ENCODE measurements at places on chromosomes 13 and 19.

- DNase-seq: no peak
Observed at GRCh38 chr13:99862244-99862643, 109.3 kb downstream of the ZIC5 start.

- DNase-seq: no peak
Observed at GRCh38 chr19:48676487-48676886, 3.7 kb upstream of the NTN5 start.

DNA sequence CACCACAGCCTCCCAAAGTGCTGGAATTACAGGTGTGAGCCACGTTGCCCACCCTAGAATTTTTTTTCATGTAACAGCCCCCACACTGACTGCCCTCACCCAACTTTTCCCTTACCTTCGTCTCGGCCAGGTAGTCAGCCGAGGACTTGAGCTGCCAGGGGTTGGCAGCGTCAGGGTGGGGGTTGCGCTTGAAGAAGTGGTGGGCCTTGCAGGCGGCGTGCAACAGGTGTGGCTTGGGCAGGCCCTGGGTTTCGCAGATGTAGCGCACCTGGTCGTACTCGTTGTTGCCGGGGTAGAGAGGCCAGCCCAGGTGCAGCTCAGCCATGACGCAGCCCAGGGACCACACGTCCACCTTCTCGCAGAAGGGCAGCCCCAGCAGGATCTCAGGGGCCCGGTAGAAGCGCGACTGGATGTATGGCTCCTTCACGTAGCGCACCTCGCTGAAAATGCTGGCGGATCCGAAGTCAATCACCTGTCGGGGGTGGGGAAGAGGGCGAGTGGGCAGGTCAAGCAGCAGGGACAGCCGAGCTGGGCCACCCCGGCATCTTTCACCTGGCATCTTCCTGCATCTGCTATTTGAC is 6.2 kb downstream of the HIPK4 start:
- no peak for DNase-seq

- no peak for DNase-seq
Observed at GRCh38 chr19:7959211-7959610, 15.7 kb upstream of the TIMM44 start.

DNA sequence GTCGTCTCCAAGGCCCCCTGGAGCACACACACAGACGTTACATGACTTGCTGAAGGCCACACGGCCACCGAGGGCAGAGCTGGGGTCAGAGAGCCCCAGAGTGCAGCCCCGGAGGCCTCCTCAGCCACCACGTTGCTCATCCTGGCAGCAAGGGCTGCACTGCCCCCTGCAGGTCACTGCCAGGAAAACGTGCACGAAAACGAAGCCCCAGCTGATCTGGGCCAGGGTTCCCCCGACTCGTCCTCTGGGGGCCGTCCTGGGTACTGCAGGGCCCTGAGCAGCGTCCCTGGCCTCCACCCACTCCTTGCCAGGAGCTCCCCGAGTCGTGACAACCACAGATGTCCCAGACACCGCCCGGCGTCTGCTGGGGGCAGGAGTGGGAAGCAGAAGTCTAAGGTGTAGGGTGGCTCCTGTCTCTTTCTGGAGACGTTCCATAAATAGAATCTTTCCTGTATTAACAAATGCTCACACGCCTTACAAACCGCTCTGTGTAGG is 3.4 kb downstream of the TPGS1 start:
- peak; percentile 83 for DNase-seq

DNA sequence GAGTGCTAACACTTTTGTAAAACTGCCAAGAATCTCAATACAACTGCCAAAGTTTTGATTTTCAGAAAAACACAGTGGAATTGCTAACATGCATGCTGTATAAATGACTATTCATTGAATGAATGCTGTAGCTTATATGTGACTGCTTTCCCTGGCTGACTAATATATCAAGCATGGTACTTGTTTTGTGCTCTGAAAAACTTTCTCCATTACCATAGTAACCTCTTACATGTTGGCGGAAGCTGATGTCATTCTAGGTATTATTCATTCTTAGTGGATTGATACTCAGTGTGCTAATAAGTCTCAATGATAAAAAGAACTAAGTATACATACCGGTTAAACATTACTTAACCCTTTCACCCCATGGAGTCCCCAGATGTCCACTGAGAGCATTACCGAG is 166.1 kb upstream of the MYO16 start:
- no peak for DNase-seq

DNA sequence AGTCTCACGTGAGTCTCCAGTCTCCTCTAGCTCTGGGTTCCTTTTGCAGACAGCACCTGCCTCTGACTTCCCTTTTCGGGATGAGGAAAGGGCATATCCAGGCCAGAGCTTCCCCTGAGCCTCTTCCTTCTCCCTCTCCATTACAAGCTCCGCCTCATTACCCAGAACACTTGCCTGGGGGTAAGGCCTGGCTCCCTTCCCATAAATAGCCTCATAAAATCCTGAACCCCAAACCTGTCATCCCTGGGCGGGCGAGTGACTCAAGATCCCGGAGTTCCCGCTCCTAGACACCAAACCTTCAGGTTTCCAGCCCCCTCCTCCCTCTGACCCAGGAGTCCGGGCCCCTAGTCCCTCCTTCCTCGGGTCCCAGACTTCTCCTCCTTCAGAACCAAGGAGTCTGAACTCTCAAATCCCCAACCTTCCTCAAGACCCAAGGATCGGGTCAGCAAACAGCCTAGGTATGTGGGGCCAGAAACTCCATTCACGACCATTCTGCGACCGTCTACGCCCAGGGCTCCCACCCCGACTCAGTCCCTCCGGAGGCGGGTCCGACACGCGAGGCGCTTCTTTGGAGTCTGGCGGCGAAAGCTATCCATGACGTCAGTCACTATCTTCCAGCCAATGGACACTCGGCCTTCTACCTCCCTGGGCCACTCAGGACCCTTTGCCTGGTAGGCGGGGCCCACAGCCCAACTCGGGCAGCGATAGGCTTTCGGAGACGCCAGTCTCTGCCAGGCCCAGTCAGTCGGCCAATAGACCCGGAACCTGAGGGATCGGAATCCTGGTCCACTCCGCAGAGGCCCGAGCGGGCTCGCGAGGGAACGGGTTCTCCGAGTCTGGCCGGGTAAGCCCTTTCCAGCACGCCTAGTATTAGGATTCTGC is 6.5 kb upstream of the CNFN start:
- peak; percentile 96 for DNase-seq

GRCh38 chr13:94198681-94199080 is 280.8 kb downstream of the DCT start:
- no peak for DNase-seq

GRCh38 chr19:45254044-45254531 is 3.0 kb downstream of the MARK4 start:
- no peak for DNase-seq

- no peak for DNase-seq
Observed at GRCh38 chr19:41166944-41167804, 25.8 kb upstream of the CYP2S1 start.

DNA sequence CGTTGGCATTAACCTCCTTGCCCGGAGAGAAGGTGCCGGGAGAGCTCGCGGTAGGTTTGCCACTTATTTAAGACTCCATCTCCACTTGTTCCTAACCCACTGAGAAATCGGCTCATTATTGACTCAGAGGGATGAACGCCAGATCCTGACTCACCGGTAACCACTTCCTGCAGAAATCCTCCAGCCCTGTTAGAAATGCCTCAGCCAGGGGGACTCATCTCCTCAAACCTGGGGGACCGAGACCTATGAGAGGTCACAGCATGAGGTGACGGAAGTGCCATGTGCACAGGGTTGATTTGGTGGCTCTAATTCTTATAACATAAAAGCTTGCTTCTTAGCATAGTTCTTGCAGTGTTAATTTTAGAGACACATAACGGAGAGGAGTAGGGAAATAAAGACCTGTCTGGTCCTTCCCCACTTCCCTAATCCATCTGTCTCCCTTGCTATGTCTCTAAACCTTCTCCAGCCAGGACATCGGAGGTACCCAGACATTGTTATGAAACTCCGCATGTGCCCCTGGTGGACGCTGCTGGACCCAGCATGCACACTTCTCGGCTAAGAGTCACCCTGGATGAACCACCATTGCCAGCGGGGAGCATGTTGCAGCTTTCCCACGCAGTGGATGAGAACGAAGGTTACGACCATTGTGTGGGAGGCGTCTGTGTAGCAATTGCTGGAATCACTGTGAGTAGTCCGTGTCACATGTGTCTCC is 158.9 kb downstream of the EFNB2 start:
- DNase-seq: no peak

DNA sequence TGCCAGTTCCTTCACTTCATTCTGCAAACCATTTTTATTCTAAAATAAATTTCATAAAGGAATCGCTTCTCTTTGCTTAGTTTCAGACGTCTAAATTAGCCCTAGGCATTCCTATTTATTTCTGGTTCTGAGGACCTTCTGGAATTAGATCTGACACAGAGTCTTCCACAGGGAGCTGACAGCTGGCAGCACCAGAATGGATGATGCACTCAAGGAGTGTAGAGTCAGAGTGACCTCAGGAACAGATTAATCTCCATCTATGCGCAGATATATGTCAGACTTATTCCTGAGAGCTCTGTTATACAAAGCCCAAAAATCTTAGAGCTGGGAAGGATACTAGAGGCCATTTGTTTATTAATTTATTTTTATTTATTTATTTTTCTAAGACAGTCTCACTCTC is 450.8 kb downstream of the HS6ST3 start:
- DNase-seq: no peak

GRCh38 chr19:51337141-51337860 is 4.6 kb downstream of the VSIG10L start:
- no peak for DNase-seq

- no peak for DNase-seq
Observed at GRCh38 chr13:84136582-84136981, 254.3 kb upstream of the SLITRK1 start.

GRCh38 chr13:34502011-34502410 is 440.1 kb upstream of the NBEA start:
- DNase-seq: no peak

DNA sequence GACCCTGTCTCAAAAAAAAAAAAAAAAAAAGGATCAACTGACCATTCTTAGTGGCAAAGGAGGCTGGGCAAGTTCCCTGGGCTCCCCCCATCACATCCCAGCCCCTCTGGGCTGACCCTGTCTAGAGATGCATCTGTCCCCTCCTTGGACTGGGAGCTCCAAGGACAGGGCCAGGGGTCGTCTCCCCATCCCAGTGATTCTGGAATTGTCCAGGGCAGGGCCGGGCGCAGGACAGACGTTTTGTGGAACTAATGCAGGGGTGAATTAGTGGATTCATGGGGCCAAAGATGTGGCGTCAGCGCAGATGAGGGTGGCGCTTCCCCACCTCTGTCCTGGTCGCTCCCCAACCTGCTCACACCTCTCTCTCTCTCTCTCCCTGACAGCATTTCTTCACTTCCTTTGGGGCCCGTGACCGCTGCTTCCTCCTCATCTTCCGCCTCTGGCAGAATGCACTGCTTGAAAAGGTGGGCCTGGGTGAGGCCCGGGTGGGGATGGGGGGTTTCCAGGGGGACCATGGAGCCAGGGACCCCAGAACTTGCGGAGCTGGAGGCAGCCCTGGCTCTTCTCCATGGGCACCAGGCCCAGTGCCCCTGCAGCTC is 11.1 kb downstream of the GRAMD1A start:
- no peak for DNase-seq

GRCh38 chr13:91144054-91144453 is 203.4 kb upstream of the MIR17HG start:
- no peak for DNase-seq

- no peak for DNase-seq
Observed at GRCh38 chr13:113863524-113864272, at the start of gene GAS6. GAS6 (minus strand) TSS chr13:113864076; CDS start chr13:113863920, 156 bp downstream.

DNA sequence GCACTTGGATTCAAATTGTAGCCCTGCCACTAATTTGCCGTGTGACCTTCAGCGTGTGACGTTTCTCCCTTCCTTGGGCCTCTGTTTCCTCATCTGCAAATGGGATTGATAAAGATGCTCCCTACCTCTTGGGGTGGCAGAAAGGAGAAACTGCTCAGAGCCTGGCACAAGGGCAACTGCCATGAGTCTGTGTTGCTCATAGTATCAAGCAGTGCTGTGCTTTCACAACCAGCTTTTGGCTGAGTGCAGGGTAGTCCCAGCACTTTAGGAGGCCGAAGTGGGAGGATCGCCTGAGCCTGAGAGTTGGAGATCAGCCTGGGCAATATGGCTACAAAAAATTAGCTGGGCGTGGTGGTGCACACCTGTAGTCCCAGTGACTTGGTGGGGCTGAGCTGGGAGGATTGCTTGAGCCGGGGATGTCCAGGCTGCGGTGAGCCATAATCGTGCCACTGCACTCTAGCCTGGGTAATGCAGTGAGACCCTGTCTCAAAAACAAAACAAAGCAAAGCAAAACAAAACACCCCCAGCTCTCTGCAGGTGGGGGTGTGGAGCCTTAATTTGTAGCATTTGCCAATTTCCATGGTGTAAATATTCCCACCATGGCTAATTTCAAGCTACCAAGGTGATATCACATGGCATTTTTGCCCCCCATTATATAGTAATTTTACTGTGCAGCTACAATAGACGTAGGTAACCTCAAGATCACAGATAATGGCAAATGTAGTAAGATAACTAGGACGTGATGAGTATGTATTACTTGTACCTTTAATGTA is 1.6 kb upstream of the MARK4 start:
- no peak for DNase-seq

DNA sequence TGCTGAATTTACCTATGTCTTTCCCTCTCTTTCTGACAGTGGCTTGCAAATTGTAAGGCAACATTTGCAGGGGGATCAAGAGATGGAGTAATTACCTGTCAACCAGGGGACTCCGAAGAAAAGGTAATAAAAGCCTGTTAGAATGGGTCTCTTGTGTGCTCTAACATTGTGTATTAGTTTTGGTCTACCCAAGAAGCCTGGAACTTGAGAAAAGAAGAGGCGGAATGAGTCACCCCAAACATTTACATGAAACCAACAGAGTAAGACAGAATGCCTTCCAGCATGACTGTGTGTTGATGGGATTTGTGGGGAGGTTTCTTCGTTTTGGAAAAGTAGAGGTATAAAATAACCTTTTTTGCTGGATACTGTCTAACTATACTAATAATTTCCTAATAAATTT is 36.7 kb downstream of the ZAR1L start:
- no peak for DNase-seq

DNA sequence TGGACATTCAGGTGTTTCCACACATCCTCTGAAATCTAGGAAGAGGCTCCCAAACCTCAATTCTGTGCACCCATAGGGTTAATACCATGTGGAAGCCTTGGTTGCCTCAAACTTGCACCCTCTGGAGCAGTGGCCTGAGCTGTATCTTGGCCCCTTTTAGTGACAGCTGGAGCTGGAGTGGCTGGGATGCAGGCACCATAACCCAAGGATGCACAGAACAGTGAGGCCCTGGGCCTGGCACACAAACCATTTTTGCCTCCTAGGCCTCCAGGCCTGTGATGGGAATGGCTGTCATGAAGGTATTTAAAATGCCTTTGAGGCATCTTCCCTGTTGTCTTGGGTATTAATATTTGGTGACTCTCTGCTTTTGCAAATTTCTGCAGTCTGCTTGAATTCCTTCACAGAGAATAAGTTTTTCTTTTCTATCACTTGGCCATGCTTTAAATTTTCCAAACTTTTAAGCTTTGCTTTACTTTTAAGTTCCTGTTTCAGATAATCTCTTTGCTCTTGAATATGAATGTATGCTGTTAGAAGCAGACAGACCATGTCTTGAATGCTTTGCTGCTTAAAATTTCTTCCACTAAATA is 1594.5 kb upstream of the PCDH20 start:
- DNase-seq: no peak

Data from NK-92 treated with Interleukin-12 subunit alpha and Interleukin-12 subunit beta, amount 100 ng/mL, for 24 hours (cell line).